Activated CD4-positive, alpha-beta T cell treated with anti-CD3 and anti-CD28 coated beads, Interleukin-2, Interleukin-4, amounts not matched to agents 100 ng/mL and 50 ng/mL, durations not matched to agents 16 hours and 8 hours (primary cell): ENCODE measurements at places on chromosomes 2 and 18.

GRCh38 chr2:5385596-5385995 lies 306.6 kb upstream of the SOX11 start:
- no peak for DNase-seq

DNA sequence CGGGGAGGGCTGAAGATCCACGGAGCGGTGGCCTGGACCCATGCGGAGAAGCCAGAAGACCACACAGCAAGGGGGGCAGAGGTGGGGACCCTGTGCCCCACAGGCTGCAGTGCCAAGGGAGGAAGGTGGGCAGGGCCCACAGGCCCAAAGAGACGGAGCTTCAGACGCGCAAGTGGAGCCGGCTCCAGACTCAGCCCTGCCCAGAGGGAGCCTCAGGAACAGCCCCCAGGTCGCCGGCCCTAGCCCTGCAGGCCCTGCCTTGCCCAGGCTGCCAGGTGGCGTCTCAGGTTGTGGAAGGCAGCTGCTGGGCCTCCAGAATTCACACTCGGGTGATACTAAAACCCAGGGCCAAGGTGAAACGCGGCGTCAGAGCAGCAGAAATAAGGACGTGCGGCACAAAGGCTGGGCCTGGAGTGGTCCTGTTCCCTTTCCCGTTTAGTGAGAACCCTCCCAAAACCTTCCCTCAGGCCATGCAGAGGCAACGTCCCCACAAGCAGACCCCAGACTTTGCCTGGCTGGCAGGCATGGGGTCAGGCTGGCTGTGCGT lies 36.8 kb downstream of the SLC66A2 start:
- no peak for DNase-seq

DNA sequence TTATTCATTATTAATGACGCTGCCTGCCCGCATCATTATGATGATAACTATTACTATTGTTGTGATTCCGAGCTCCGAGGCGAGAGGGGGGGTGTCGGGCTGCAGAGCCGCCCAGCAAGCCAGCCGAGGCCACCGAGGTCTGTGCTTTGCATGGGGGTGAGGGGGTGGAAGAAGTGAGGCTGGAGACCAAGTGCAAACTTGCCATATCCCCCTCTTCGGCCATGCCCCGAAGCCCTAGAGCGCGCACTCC lies 3.6 kb downstream of the BCL11A start:
- no peak for DNase-seq

DNA sequence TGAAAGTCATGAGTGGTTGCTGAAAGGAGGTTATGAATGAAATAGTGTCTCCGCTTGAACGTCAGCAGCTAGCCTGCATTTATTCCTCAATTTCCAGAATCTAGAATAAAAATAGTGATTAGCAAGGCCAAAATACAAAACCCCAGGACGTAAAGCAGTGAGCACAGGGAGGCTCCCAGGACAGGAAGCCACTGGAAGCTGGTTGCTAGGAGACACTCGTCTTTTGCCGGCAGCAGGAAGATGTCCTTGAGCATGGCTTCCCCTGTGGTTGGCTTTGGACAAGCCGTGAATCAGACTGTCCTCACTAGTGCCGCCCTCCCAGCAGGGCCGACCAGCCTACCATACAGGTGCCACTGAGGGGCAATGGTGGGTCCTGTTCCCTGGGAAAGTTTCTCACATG lies 374.4 kb downstream of the MTX2 start:
- DNase-seq: no peak

GRCh38 chr2:181309586-181309985 lies 147.6 kb upstream of the ITGA4 start:
- DNase-seq: no peak

DNA sequence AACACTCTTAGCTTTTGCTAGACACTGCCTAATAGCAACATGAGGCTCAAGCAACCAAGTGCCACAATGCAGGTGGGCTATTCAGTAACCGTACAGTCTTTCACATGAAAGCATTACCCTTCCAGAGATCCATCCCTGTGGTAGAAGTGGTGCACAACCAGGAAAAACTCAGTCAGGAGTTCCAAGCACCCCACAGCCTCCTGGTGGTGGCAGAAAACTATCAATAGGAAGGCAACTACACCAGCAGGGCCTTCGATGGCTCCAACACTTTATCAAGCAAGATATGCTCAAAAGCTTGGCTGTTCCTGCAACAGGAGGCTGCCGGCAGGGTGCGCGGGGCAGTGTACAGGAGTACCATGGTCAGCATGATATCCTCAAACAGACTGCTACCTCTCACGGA lies 176.1 kb upstream of the DLGAP1 start:
- no peak for DNase-seq

- peak; percentile 80 for DNase-seq
These were observed 2.3 kb downstream of the ZFP36L2 start for GRCh38 chr2:43224131-43224570.

DNA sequence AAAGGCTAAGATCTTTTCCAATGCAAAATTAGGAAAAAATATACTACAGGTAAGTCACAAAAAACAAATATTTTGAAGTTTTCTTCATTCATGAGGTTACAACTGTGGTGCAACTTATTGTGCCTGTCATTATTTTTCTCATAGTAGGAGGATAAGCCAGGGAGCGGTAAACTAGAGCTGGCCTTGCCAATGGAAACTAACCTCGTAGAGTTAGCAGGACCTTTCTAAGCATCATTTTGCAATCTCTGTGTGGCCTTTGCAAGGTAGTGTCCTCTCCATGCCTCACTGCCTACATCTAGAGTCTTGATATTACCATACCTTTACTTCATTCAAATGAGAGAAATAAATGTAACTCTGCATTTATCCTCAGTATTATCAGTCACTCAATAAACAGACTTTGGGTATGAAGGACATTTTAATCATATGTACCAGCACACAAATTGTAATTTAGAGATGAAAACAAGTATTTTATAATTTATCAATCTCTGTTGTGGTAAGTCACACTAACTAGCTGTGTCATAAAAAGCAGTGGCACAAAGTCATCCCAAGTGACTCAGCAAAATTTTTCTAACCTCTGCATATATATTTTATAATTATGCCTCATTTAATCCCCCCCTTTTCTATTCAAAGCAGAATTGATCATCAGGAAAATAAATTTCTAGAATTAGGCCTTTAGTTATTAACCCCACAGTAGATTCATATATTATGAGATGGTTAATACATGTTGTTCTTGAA lies 47.0 kb downstream of the LANCL1 start:
- no peak for DNase-seq

DNA sequence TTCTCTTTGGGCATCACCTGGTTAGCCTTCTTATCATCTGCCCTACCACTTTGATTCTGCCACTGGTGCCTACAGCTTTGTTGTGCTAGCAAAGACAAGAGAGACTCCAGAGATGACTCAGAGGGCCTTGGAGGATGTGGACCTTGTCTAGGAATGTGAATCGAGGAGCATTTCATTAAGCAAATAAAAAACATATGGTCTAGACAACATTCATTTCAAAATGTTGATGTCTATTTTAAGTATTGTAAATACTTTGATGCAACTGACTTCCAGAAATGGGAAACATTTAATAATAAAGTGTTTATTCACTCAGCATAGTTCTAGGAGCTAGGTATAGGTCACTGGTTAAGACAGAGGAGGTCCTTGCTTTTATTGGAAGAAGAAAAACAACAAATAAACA lies 195.5 kb downstream of the CDCA7 start:
- DNase-seq: no peak

- DNase-seq: no peak
These were observed 39.6 kb upstream of the APOB start for GRCh38 chr2:21083482-21083881.

- DNase-seq: no peak
These were observed 52.9 kb downstream of the NR4A2 start for GRCh38 chr2:156279446-156280150.

DNA sequence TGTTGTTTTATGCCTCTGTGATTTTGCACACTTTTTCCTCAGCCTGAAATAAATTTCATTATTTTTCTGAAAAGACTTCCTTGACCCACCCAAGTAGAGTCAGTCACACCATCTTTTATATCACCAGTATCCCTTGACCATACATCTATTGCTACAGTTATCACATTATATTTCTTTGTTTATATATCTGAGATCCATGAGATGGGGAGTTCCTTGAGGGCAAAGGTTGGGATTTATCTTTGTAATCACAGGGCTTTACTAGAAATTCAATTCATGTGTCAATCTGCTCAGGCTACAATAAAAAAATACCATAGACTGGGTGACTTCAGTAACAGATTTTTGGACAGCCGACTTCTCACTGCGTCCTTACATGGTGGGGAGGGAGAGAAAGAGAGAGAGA lies 12.8 kb upstream of the RNF138 start:
- no peak for DNase-seq

- no peak for DNase-seq
These were observed 79.2 kb downstream of the LAMA1 start for GRCh38 chr18:7038330-7038851.

DNA sequence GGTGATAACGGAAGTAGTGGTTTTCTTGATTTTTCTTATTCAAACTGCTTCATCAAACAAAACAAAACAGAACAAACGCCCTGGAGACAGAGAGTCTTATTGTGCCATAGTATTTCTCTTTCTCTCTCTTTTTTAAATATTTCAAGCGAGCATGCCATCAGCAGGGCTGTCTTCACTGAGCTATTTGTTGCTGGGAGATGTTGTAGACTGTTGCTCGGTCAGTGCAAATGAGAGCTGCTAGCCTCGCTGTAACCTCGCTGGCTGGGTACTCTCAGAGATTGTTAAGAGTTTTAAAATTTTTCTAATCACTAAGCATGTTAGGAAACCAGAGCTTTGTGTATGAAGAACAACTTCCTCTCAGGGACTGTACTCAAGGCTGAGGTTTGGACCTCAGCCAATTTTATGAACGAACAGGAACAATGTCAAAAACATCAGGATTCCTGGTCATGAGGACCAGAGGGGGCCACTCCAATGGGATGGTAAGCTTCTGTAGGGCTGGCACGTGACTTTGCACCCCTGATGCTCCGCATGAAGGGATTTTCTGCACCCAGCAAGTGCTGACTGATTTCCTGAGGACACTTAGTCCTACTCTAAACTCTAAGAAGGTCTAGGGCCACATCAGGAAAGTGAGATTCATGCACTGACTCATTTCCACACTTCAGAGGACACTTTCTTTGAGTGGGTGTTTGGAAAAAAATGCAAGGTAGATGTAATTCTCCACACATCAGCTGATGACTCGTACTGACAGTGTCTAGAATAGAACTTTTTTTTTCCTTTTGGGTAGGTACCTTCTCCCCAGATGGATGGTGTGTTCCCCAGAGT lies 59.8 kb upstream of the IL1R1 start:
- peak; percentile 91 for DNase-seq

- DNase-seq: no peak
These were observed 1320.6 kb upstream of the CELF4 start for GRCh38 chr18:38886235-38886634.

- no peak for DNase-seq
These were observed 104.7 kb upstream of the ARHGAP28 start for GRCh38 chr18:6624661-6625311.

- no peak for DNase-seq
These were observed 26.7 kb downstream of the POLI start for GRCh38 chr18:54296062-54296461.

DNA sequence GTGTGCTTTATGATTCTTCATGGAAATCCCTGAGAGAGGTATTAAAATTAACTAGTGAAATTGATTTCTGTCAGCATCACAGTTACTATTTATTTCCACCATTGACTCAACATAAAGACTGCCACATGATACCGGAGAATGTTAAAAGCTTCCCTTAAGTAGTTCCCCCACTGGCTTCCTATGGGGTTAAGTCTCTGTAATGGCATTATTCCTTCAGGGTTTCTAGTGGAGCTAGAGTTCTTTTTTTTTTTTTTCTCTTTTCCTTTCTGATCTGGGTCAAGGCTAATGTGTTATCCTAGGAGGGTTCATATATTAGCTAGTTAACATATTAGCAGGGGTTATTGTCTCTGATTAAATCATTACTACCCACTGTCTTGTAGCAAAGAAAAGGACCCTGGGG lies 1919.1 kb upstream of the PIK3C3 start:
- no peak for DNase-seq

GRCh38 chr18:5603153-5603552 lies 59.4 kb upstream of the EPB41L3 start:
- DNase-seq: no peak

- no peak for DNase-seq
These were observed 35.8 kb downstream of the MTERF4 start for GRCh38 chr2:241066171-241066892.

DNA sequence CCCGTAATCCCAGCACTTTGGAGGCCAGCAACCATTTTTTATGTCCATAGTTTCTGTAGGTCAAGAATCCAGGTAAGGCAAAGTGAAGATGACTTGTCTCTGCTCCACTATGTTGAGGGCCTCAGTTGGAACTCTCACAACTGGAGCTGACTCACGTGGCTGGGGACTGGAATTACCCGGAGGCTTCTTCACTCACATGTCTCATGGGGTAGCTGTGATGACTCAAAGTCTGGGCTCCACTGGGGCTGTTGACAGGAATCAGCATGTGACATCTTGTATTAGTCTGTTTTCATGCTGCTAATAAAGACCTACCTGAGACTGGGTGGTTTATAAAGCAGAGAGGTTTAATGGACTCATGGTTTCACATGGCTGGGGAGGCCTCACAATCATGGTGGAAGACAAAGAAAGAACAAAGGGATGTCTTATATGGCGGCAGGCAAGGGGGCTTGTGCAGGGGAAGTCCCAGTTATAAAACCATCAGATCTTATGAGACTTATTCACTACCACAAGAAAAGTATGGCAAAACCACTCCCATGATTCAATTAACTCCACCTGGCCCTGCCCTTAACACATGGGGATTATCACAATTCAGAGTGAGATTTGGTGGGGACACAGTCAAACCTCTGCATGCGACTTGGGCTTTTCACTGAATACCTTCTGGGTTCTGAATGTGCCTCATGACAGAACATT lies 7.8 kb upstream of the PPP1R1C start:
- no peak for DNase-seq

- DNase-seq: no peak
These were observed 18.9 kb upstream of the ASAP2 start for GRCh38 chr2:9187620-9188214.

- DNase-seq: no peak
These were observed 38.2 kb upstream of the DPP4 start for GRCh38 chr2:162111958-162112850.

DNA sequence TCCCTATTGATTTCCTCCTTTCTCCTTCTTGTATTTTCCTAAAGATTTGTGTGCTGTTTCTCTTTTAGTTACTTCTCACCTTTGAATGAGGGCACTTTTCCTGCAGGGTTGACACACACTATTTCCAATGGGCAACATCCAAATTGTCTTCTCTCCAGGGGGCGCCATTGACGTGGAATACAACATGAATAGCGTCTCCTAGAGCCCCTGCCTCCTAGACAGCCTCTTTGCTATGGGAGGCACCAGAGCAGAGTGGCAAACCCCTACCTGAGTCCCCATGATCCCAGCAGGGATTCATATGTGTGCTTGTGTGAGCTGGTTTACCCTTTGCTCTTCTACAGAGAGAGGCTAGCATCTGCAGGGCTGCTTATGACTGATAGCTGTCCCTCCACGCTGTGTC lies 61.3 kb upstream of the ITSN2 start:
- DNase-seq: peak; percentile 62

GRCh38 chr2:112679484-112679883 lies 33.7 kb downstream of the SLC20A1 start:
- DNase-seq: no peak

- DNase-seq: no peak
These were observed 68.6 kb downstream of the ZAP70 start for GRCh38 chr2:97781981-97782380.
